ENCODE measurements at places on chromosomes 12 and 14.

- DNase-seq: no peak
Observed at GRCh38 chr14:77324816-77325745, 4.2 kb downstream of the GSTZ1 start.

DNA sequence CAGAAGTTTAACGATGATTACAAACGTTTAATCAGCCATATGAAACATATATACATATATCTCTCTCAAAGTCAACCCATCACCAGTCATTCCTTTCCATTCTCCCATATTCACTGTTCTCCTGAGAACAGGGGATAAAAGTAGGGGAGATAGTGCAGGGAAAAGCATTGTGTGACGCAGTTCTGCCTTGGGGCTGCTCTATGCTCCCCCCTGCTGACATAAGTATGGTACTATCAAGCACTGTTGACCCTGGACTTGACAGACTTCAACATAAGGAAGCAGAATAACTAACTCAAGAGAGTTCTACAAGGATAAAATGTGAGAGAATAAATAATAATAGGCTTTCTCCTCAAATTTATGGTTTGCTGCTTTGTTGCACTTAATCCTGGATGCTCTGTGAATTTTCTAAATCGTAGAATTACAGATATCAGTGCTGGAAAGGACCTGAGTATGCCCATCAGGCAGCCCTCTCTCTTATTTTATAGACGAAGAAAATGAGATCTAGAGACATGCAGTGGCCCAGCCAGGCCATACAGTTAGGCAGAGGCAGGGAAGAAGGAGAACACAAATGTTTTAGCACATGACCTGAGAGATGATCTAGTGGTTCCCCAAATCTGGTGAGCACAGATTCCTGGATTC is 87.2 kb downstream of the SCN8A start:
- no peak for DNase-seq

- DNase-seq: no peak
Observed at GRCh38 chr12:53205747-53206419, 1.2 kb downstream of the ITGB7 start.

- DNase-seq: no peak
Observed at GRCh38 chr14:105151084-105151837, 17.3 kb downstream of the JAG2 start.

DNA sequence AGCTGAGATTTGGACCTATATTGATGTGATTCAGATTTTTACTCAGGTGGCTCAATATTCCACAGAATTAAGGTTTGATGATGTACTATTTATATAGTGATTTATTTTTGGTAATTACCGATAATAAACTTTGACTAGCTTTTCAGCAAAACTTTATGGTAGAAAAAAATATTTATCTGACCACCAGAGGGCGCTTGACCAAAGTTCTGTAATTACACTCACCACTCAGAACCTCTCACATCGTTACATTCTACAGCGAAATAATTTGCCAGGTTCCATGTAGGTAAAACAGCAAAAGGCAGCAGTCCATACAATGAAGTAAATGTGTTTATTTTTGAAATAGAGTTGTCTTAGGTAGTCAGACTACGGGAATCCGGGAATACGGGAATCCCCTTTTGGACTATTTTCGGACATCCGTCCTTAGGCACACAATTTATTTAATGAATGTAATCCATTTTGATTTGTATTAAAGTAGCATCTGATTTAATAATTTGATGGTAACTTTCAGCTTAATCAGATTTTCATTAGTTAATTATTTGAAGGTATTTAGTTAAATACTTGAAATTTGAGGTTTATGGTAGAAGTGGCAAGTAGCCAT is 143.0 kb upstream of the DDHD1 start:
- no peak for DNase-seq

GRCh38 chr14:73884438-73885190 is 2.0 kb upstream of the ZNF410 start:
- no peak for DNase-seq

- DNase-seq: no peak
Observed at GRCh38 chr12:83408851-83409250, 722.1 kb downstream of the TMTC2 start.

DNA sequence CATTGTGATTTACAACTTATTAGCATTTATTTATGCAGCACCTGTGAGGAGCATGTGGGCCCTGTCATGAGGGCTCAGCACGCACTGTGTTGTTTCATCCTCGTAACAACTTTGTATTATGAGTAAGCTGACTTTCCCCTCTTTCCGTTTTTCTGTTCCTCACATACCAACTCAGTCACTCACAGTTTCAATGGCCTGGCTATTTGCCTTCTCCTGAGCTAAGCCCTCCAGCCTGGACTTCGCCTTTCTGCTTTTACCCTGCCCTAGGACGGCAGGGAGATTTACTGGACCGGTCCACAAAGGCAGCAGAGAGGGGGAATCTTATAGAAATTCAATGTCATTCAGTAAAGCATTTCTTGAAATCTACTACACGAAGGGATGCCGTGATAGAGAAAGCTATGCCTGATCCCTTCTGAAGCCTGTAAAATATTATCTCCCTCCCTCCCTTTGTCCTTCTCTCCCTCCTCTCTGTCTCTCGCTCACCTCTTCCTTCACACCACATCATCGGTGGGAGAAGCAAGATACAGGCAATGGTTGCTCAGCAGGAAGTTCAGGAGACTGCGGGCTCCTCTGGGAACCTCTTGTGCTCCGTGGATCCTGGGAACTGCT is 219.2 kb upstream of the TBX3 start:
- DNase-seq: peak; percentile 71

DNA sequence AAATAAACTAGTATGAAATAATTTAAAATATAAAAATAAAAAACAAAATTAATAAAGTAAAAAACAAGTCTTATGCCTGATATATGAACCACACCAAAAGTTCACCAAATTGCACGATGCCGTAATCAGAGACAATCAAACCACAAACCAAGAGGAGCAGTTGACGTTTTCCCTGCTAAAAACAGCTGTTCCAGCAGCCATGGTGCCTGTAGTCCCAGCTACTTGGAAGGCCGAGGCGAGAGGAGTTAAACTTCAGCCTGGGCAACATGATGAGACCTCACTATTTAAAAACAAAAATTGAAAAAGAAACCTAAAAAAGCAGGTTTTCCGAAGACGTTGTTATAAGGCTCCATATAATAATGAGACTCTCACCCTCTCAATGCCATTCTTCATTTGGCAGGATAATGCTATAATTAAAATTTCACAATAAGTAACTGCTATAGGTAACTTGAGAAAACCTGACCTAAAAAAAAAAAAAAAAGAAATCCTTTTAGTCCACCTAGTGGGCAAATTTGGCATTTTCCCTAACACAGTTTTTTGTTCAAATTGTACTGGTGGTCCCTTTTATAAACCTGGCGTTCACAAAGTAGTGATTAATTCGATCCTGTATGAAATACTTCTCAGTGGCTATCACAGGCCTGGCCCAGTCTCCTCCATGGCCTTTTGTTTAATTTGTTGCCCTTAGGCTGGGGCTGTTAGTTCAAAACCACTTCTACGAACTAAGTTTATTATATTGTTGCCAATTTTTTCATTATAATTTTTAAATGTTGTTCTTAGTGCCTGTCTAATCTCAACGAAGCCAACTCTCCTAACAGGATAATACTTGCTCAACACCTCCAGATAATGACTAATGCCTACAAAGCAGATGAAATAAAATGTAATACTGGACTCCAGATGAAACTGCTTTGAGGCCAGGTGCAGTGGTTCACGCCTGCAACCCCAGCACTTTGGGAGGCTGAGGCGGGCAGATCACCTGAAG is 62.1 kb downstream of the TNFAIP2 start:
- DNase-seq: no peak

Measured in fibroblast of skin of left quadriceps (primary cell).